Stimulated activated CD4-positive, alpha-beta T cell treated with anti-CD3 and anti-CD28 coated beads, TNF-alpha, amount 100 ng/mL, for 1 hour (primary cell): ENCODE measurements at places on chromosomes 6 and 20.

GRCh38 chr20:51425347-51426106 is 117.0 kb downstream of the NFATC2 start:
- no peak for DNase-seq

DNA sequence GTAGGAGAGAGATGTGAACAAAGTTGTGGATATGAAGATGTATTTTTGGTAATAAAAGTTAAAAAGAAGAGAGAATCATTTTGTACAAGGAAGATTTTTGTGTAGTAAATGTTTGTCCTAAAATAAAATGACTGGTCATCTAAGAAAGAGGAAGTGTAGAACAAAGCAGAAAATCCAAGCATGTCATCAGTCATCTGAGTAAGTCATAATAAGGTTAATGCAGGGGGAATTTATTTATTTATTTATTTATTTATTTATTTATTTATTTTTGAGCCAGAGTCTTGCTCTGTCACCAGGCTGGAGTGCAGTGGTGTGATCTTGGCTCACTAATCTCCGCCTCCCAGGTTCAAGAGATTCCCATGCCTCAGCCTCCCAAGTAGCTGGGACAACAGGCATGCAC is 15.7 kb upstream of the CGA start:
- DNase-seq, result no peak

DNA sequence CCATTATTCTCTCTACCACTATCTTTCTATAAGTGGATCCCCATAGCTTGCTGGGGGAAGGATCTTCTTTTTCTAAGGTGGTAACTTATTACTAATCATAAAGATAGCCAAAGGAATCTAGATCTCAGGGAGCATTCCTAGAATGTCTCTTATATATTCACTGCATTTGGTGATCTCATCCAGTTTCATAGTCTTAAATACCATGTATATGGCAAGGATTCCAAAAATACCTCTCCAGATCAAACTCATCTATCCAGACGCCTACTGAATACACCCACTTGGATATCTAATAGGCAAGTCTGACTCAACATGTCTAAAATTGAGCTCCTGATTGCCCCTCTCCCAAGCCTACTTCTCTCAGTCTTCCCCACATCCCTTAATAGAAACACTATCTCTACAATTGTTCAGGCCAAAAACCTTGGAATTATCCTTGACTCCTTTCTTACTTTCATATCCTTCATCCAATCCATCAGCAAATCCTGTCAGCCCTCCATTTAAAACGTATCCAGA is 264.4 kb downstream of the HACE1 start:
- DNase-seq, result no peak

DNA sequence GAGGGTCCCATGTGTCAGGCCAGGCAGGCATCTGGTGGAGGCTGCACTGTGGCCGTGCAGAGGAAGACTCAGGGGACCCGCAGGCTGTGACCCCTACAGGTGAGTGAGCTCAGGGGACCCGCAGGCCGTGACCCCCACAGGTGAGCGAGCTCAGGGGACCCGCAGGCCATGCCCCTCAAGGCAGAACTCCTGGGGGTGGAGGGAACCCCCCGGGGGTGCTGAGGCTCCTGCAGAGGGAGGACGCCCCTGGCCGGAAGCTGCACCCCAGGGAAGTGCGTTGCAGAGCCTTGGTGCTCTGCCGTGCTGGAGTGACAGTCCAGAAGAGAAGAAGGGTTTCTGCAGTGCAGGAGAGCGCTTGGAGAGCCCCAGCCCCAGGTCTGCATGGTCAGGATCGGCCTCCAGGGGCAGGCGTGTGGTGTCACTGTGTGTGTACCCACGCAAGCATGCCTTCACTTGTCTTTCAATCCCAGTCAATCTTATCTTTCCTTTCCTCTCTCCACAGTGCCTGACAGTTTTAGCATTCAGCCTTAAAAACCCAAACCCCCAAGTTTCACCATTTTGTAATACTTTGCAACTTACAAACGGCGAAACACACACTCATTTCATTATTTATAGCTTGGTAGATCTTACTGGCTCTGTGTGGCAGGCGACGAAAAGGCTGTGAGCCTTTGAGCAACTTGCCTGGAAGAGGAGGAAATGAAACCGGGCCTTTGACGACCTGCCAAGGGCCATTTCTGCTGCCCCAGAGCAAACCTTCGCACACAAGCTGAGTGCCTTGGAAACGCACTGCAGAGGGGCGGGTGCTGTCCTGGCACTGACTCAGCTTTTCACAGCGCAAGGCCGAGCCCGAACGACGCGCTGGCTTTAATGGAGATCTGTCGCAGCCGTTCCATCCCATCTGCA is 101.4 kb upstream of the AGPAT4 start:
- no peak for DNase-seq

DNA sequence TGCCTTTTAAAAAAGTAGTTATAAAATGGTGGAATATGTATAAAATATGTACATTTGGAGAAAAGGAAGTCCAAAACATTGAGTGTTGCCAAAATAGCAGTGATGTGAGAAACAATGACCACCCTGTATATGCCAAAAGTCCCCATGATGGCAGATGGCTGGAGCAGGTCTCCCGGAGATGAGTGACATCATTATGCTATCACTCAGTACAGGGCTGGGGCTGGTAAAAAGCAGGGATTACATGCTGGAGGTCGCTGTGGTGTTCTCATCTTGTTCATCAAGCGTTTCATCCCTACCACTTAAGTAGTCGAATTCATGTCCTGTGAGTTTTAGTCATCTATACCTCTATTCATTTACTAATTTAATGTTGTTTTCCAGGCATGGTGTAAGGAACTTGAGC is 315.3 kb upstream of the SLC35B3 start:
- no peak for DNase-seq

GRCh38 chr20:36574366-36575135 is 1.2 kb downstream of the TGIF2 start:
- no peak for DNase-seq
